NCI-H226 (cell line): ENCODE measurements at places on chromosomes 2 and 18.

DNA sequence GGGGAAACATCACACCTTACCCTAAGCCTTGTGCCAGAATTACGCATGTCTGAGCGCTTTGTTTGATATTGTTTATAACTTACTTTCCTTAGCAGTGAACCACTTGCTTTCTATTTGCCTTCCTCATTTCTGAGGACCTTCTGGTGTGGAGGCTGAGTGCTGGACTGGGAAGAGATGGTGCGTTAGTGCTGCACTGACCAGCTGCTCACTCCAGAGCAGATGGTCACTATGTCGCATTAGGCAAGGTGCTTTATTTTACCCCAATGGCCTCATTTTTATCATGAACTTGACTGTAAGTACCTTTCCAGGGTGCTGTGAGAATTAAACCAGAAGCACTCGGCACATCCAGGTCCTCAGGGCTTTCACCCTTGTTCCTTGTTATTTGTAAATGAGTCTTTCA lies 46.6 kb upstream of the TMEM18 start:
- DNase-seq, result no peak

DNA sequence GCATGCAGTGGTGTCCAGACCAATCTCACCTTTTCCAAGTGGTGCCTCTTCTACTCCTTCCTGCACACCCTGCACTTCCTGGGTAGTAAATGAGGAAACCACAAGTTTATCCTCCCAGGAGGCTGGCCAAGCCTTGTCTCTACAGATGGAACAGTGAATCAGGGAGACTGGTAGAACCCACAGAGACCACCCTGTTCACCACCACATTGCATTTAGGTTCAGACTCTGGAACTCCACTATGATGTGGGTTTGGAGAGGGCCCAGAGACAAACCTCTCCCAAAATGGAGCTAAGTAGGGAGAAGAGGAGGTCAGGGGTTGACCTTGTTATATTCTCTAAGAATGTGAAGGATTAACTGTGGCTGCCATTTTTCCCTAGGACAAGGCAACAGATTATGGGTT lies 102.8 kb upstream of the FZD7 start:
- DNase-seq, result no peak

DNA sequence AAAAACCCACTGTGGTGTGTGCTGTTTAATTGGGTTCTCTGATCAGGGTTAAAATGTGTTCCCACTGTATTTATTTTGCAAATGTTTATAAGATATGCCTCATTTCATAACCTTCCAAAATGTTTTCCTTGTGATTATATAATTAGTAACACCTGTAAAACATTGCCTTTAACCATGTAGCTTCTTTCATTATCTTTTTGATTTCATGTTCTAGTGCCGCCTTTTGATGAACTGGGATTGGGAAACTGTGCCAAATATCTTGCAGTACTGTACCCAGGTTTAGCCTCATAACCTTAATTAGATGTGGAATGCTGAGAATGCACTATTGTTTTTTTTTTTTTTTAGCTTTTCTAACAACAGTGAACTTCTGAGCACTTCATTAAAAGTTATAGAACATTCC lies 96.9 kb downstream of the TANC1 start:
- no peak for DNase-seq

- DNase-seq, result no peak
Observed at GRCh38 chr18:10245846-10246175, 208.6 kb upstream of the APCDD1 start.

- DNase-seq, result no peak
Observed at GRCh38 chr2:47569658-47570475, 166.9 kb downstream of the MSH2 start.

GRCh38 chr2:105822186-105822585 lies 77.5 kb downstream of the NCK2 start:
- no peak for DNase-seq

GRCh38 chr2:3154146-3154545 lies 223.5 kb downstream of the EIPR1 start:
- no peak for DNase-seq

DNA sequence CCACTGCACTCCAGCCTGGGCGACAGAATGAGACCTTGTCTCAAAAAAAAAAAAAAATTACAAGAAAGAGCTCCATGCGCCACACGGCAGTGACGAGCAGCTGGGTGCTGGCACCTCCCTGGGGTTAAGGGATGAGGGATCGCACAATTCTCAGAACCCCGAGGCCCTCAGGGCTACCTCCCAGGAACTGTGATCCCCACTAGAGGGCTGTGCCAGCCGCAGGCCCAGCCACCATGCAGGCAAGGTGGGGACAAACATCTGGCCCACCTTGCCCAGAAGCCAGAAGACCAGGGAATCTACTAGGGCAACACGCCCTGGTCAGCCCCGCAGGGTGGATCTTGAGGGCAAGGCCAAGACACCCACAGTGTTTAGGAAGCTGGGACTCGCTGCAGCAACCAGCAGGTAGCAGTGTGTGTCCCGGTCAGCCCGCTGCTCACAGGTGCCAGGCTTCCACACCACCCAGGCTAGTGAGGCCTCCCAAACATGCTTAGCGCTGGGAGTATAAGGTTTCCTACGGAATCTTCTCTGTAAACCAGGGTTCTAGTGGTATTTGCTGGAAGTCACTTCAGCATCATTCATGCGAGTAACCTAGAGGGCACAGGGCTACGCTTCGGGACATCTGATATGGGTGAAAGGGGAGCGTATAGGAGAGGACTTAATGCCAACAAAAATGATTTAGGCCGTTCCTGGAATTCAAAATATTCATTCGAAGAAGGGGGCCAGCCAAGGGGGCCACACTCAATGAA lies 6.7 kb downstream of the SAG start:
- no peak for DNase-seq

DNA sequence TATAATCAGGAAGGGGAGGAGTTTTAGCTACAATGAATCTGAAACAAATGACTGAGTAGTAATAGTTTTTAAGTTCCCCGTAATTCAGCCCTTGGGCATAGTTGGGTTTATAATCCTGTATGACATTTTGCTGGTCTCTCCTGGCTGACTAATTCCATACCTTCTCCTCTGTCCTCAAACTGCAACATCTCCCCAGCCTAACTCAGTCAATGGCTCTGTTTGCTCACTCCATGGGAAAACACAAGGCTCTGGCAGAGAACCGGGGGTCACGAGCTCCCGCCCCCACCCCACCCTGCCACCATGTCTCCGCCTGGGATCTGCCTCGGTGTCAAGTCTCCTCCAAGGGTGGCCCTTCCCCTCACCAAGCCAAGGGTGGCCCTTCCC lies 168.6 kb downstream of the HDAC4 start:
- DNase-seq, result no peak

DNA sequence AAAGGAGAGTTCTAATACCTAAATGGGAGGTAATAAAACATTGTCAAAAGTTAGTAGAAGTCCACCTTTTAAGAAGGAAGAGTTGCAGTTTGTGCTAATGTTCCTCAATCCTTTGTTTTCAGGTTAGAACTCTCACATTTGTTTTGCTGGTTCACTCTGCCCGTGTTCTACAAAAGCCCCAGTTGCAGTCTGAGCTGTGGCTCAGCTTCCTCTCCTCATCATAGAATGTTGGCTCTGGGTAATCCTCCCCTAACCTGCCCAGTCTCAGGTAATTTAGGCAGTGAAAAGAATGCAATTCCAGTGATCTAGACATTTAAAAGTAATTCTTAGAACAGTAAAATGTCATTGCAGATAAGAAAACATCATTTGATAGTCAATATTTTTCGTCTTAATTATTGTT lies 1410.4 kb upstream of the ZEB2 start:
- no peak for DNase-seq

- DNase-seq, result no peak
Observed at GRCh38 chr18:55510809-55511208, 77.2 kb downstream of the TCF4 start.

- no peak for DNase-seq
Observed at GRCh38 chr2:11997142-11997541, 250.7 kb downstream of the LPIN1 start.

DNA sequence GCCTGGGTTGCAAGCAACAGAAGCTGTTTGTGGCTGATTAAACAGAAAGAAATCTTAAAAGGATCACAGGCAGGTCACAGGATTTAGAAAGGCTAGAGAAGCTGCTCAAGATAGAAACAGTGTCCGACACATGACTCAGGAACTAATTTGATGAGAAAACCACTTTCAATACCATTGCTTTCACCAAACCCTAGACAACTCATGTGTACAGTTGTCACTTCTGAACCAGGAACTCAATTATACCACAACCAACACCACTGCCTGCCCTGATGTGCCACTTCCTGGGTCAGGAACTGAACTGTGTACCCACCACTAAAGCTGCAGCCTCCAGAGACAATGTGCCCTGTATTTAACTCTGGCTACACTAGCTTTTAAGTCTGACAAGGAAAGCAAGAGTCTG lies 56.0 kb downstream of the TMEM247 start:
- no peak for DNase-seq

- DNase-seq, result no peak
Observed at GRCh38 chr2:25483607-25484266, 142.0 kb upstream of the DNMT3A start.

DNA sequence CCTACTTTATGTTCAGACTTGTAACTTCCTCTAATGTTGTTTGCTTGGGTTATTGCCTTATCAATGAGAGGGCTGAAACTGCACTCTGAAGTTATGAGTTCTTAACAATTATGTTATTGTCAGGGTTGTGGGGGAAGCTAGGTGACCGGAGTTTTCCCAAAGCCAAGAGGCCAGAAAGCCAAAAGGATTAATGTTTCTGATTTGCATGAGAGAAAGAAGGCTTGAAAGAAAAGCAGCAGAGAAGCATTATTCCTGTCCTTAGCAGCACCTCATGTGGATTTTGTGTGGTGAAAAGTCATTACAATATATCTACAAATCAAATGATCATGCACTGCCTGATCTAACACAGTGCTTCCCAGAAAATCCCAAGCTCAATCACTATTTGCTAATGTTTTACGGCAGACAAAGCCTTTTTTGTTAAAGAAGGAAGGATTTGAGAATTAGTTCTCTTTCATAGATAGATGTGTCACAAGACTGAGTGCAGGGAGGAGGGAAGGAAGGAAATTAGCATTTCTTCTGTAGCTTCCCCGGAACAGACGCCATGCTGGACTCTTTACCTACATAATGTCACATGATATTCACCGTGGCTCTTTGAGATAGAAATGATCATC lies 203.2 kb downstream of the ALK start:
- DNase-seq, result no peak

GRCh38 chr2:220962556-220962955 lies 609.5 kb downstream of the EPHA4 start:
- peak; percentile 69 for DNase-seq

- no peak for DNase-seq
Observed at GRCh38 chr18:67318651-67319050, 197.9 kb downstream of the DSEL start.

DNA sequence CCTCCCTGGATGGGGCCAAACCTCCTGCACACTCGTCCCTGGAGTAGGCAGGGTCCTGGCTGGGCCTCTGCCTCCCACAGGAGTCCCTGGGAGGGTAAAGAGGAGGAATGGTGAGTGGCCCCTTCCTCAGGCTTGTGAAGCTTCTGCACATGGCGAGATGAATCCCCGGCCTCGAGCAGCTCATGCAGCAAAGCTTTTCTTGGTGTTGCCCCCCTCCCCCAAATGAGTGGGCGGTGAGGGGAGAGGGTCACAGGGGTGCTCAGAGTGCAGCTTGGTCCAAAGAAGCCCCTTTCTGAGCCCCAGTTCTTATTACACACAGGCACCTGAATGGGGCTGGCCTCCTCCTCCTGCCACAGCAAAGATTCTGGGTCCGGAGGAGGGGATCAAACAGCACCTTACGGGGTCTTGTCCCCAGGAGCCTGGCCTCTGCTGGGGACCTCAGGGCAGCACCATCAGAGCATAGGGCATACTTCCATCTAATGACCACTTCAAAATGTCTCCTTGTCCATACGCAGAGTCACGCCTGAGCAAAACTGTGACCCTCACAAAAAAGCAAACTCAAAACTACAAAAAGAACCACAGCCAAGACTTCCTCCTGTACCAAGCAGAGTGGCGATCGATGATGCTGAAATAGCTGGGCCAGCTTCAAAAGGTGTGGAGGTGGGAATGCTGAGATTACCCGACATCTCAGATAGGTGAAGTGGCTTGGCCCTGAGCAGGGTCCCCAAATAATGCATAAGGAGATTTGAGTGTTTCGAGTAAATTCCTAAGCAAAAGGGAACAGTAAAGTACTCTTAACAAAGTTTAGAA lies 148.4 kb upstream of the TWIST2 start:
- no peak for DNase-seq

GRCh38 chr2:136013136-136013685 lies 27.8 kb upstream of the DARS1 start:
- DNase-seq, result no peak

DNA sequence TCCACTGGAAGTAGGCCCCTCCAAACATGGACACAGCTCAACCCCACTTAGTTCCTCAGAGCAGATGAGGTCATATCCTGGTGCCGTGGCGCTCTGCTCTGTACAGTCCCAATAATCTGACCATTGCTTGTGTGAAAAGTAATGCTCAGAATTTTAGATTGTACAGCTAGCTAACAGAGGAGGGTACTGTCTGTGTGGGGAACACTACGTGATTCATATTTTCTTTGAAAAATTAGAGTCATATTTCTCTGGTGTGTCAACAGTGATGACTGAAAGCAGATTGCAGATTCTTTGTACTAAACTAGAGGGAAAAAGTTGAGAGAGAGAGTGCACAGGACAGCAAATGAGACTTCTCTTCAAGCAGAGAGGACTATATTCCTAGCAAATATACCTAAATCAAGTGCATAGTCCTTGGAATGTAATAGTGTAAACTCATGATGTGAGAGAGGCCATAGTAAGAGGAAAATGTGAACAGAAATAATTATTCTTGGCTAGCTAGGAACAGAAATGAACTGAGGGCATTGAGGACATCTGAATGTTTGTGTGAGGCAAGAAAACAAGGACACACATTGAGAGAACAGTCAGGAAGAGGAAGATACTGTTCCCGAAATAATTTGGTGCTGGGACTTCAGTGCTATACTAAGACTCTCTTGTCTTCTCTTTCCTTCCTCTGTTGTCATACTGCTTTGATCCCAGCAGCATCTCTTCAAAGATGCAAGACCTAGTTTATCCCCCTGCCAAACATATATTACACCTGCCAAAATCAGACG lies 157.0 kb upstream of the RND3 start:
- peak; percentile 79 for DNase-seq

DNA sequence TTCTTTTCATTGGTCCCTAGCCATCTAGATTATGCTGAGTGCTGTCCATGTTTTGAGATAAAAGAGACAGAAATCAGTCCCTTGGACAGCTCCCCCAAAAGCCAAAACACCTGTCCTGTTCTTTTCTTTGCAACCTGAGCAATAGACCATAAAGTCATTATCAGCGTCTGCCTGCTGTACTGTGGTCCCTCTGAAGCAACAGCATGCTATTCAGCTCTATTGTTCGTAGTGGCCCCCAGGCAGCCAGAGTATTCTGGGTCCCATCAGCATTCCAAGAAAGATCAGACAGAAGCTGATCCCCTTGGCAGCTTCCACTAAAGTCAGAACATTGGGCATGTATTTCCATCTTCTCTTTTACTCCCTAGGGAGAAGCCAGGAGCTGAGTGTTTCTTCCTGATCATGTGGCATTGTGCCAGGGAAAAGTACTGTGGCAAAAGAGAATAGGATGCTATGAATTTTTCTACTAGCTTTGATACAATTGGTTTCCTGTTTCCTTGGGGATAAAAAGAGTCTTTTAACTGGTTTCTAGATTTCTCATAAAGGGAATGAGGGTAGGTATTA lies 33.6 kb upstream of the ZSWIM2 start:
- no peak for DNase-seq

GRCh38 chr18:6221602-6222014 lies 193.1 kb downstream of the L3MBTL4 start:
- DNase-seq, result no peak
